ENCODE measurements at places on chromosomes 4 and X. TPM values are rescaled to one million over a fixed set of nuclear protein-coding genes. Genes with fewer than 3 reads are reported as not detected.

Gene PCDH18
- total RNA-seq = 0.09 TPM

Gene SLC39A8
- total RNA-seq = 26.1 TPM

Gene CXCL6
- not detected for total RNA-seq

Gene PDLIM5
- total RNA-seq = 97.5 TPM

Gene YY2
- 2.2 TPM for total RNA-seq

Gene KLF8
- total RNA-seq = 0.02 TPM

Measured in K562 (cell line).